ENCODE measurements at places on chromosomes 1 and 21.

GRCh38 chr1:29643281-29643680 is 407.0 kb downstream of the PTPRU start:
- DNase-seq = no peak

GRCh38 chr1:4170548-4171340 is 270.7 kb upstream of the C1orf174 start:
- DNase-seq = no peak

GRCh38 chr1:88777604-88778149 is 93.6 kb downstream of the PKN2 start:
- DNase-seq = no peak

GRCh38 chr1:91731815-91732214 is 154.1 kb downstream of the TGFBR3 start:
- DNase-seq = peak; percentile 88

DNA sequence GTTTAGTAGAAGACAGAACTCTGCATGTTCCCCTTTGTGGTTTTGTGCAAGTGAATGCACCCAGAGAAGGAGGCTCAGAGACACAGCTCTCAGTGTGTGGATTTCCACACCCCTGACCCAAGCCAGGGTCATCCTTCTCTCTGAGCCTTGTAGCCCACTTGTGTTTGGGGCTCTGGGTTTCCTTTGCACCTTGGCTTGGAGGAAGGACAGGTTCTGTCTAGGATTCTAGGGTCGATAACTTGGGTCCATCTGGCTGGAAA is 27.2 kb downstream of the MYOG start:
- DNase-seq = no peak

DNA sequence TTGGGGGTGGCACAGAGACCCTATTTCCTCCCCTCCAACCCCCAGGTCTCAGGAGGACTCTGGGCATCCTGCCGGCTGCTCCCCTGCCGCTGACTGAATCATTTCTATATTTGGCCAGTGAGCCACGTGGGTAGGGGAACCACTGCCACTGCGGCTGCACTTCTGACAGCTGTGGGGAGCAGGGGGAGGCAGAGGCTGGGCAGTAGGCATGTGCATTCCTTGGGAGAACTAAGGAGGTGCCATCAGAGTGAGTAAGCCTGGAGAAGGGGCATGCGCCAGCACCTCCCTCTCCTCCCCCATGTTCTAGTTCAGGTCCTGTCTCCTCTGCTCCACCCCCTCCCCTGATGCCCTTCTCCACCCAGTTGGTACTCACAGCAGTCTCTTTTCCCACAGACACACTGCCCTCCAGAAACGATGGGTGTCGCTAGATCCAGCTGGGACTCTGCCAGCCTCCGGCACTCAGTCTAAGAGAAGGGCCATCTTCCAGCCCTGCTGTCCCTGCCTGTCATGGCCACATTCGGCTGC is 12.0 kb downstream of the PPFIA4 start:
- peak; percentile 82 for DNase-seq

DNA sequence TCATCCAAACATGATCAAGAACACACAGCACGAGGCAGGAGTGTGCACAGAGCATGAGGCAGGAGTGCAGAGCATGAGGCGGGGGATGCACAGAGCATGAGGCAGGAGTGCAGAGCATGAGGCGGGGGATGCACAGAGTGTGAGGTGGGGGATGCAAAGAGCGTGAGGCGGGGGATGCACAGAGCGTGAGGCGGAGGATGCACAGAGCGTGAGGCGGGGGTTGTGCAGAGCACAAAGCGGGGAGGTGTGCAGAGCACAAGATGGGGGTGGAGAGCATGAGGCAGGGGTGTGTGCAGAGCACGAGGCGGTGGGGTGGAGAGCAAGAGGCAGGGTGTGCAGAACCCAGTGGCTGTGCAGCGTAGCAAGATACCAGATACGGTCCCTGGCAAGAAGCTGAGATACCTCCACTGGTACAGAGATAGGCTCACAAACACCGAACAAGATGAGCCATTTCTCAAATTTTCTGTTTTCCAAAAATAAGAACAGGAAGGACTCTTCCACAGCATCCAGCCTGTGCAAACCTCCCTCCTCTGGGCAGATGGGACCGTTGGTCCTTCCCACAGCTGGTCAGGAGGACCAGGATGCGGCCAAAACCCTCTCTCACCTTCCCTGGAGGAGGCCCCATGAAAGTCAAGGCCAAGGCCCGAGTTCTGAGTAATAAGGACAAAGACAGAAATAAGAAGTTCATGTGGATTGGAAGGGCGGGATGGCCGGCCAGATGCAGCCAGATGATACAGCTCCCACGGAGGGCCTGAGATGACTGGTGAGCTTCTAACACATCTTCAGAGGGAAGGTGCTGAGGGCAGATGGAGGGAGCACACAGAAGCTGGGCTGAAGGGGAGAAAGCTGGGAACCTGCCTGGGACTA is 12.0 kb downstream of the SPATC1L start:
- DNase-seq = no peak

DNA sequence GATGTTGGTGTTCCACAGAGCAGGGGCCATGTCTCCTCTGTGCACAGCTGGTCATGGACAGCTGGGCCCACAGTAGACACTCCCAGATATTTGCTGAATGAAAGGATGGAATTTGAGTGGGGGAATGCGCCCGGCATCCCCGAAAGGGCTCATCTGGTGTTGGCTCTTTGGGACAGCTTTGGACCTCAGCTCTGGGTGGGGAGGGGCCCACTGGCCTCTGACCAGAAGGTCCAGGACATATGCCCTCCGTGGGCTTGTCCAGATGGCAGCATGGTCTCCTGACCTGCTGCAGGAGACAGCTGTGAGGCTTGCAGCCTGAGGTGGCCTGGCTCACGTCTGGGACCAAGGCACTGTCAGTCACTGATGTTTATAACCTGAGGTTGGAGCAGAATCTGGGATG is 160.4 kb upstream of the AJAP1 start:
- no peak for DNase-seq

GRCh38 chr1:157932069-157932468 is 61.4 kb upstream of the KIRREL1 start:
- peak; percentile 19 for DNase-seq

DNA sequence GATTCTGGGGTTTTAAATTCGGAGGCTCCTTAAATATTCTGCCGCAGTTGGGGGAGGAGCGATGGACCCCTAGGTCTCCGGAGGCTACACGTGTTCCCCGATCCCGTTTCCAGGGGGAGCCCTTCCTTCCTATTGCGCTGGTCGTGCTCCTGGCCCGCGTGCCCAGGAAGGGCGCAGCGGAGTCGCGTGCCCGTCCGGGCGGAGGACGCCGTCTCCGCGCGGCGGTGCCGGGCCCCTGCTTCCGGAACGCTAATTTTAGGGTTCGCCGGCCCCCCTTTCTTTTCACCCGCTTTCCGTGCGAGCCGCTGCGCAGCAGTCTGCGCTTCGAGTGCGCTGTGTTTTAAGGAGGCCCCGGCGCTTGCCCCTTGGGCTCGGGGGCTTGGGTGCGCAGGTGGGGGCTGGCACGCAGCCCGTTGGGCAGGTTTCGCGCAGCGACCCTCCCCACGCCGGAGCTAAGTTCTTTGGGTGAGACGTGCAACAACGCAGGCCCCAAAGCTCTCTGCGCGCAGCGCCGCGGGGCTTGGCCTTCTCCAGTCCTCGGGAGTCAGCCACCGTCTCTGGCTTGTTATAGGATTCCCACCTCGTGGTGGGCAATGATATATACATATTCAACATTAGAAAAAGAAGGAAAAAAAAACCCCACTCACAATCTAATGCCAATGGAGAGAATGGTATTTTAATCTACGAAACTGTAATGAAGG is 43.5 kb upstream of the DNAJC6 start:
- peak; percentile 59 for DNase-seq

DNA sequence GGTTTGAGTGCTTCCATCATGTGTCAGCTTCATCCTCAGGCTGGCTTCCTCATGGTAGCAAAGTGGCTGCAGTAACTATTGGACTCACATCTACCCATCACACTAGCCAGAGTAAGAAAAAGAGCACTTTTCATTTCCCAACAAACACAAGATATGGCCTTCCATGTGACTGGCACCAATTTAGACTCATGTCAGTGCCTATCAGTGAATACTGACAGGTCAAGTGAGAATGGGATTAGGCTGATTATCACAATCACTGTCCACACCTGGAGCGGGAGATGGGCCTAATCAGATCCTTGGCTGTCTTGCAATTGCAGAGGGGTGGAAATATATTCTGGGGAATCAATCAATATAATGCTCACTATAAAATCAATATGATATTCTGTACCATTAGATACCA is 2.9 kb upstream of the RABGAP1L start:
- DNase-seq = no peak

- peak; percentile 10 for DNase-seq
Measured at GRCh38 chr1:3898994-3899753, 898 bp downstream of the C1orf174 start.

- DNase-seq = no peak
Measured at GRCh38 chr1:231422798-231423309, 767 bp upstream of the EGLN1 start.

DNA sequence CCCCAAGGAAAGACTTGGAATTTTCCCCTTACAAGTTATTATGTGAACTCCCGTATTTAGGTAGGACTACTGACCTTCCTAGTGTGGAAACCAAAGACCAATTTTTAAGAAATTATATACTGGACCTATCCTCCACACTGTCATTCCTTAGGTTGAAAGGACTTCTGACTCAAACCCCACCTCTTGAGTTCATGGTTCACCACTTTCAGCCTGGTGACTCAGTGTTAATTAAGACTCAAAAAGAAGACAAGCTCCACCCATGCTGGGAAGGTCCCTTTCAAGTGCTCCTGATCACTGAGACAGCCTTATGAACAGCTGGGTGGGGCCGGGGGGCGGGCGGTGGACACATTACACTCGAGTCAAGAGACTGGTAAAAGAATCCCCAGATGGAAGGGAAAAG is 113.2 kb downstream of the LRRC53 start:
- DNase-seq = no peak

DNA sequence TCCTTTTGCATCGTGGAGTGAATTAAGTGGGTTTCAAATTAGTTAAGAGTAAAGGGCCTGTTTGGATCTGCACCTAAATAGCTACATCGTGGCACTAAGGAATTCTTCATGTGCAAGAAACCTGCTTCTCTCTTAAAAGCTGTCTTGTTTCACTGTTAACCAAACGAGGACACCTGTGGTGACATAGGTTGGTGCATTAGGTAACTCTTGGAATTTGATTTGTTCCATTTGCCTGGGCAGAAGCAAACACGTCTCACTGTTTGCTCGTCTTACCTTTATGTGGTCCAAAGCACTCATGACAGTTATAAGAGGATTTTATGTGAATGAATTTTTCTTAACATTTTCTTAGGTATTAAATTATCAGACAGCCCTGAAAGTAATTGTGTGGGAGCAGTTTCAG is 60.9 kb downstream of the PRDM2 start:
- no peak for DNase-seq

DNA sequence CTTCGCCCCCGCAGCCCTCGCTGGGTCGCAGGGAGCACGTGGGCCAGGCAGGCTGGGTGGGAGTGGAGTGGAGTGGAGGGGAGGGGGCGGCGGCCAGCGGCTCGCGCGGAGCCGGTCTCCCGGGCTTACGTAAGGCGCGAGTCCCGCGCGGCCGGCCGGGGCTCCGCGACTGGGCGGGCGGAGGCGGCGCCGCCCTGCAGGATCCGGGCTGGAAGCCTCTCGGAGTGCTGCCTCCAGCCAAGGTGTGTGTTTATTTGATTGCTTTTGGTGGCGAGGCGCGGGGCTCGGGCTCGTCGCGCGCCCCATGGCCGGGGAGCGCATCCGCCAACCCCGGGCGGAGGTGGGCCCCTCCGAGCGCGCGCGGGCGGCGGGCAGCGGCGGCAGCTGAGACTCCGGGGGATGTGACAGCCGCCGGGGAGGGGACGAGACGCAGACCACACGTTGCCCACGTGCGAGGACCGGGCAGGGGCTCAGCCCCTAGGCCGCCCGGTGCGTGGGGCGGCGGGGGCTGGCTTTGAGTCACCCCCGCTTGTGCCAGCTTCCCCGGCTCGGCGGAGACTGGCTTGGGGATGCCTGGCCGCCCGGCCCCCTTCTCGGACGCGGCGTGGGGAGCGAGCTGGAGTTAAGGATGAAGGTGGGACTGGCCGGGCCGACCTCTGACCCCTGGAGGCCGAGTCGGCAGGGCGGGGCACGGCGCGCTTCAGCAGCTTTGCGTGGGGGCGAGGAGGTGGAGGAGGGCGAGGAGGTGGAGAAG is 402 bp upstream of the AK4 start:
- peak; percentile 47 for DNase-seq

GRCh38 chr1:228272331-228272791 is 64.5 kb downstream of the OBSCN start:
- DNase-seq = no peak

DNA sequence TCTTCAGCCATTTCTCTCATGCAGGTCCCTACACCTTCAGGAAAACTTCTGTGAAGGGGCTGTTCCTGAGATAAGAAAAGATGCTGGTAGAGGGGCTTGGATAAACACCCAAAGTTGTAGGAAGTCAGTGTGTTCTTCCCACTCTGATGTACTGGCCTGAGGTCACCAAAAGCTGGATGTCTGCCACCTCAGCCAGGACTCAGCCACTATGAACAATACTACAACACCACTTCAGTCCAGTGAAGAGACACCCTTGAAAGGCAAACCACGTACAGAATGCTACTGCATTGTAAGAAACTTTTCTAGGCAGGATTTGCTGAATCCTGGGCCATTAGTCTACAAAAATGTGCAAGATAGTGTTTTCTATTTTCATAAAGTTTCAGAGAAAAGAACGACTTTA is 2.4 kb downstream of the PTPN14 start:
- DNase-seq = peak; percentile 63

DNA sequence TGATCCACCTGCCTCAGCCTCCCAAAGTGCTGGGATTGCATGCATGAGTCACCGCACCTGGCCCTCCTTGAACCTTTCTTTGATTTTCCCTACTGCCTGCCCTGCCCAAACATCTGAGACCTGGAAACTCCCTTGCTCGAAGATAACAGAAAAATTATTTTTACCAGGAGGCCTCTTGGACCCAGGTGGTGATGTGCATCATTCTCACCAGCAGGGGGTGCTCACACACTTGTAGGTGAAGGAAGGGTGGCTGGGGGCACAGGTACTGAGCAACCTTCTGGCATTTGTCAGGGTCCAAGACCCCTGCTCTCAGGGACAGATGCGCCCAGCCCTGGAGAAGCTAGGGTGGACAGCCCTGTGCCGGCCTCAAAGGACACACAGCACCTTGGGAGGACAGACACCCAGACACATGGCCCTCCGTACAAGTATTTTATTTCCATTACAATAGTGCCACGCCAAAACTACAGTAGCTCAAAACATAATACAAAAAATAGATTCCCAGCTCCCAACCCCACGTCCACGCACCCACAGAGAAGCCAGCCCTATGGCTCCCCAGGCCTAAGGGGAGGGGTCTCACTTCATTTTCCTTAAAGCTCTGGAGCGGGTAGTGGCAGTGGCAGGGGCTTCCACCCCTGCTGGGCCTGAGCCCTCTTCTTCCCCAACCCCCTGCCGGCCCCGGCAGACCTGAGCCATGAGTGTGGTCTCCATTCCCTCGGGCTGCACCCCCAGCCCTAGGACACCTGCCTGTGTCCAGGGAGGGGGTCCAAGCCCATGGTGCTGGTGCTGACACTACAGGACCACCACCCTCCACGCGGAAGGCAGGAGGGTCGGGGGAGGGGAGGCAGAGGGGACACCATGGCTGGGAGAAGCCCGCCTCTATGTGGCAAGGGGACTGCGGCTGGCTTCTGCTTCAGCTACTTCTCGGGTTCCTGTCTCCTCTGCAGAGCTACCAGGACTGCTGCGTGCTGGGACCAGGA is 40.4 kb upstream of the EIF4G3 start:
- peak; percentile 56 for DNase-seq

GRCh38 chr1:216499581-216500272 is 76.5 kb upstream of the USH2A start:
- DNase-seq = no peak

GRCh38 chr1:218886101-218886871 is 287.4 kb upstream of the LYPLAL1 start:
- DNase-seq = peak; percentile 53

- DNase-seq = peak; percentile 56
Measured at GRCh38 chr1:244603498-244603897, 49.4 kb upstream of the DESI2 start.

- no peak for DNase-seq
Measured at GRCh38 chr1:18197299-18197698, 89.7 kb downstream of the IGSF21 start.

Data from cardiac fibroblast (primary cell).